Karpas-422 (cell line): ENCODE measurements at places on chromosomes 2 and 18. TPM values are rescaled to one million over a fixed set of nuclear protein-coding genes. Genes with fewer than 3 reads are reported as not detected.

SAG gene
- not detected in 2 replicates for total RNA-seq

CPLX4 gene
- not detected in 2 replicates for total RNA-seq

ALPI gene
- total RNA-seq: not detected in 2 replicates

GALNT5 gene
- total RNA-seq: not detected in 2 replicates

MBD1 gene
- 33.0 and 85.4 TPM in 2 replicates for total RNA-seq

AOX1 gene
- total RNA-seq: 0.37 TPM in 1 of 2 replicates, not detected in the other

DSG2 gene
- total RNA-seq: not detected in 2 replicates

LRRTM1 gene
- not detected in 2 replicates for total RNA-seq

MAP2 gene
- total RNA-seq: 0.97 and 1.5 TPM in 2 replicates

CYP27A1 gene
- total RNA-seq: 0.29 TPM in 1 of 2 replicates, not detected in the other

REG3G gene
- not detected in 2 replicates for total RNA-seq

SMYD1 gene
- not detected in 2 replicates for total RNA-seq

SERPINB12 gene
- total RNA-seq: not detected in 2 replicates

DCTN1 gene
- 95.0 and 96.4 TPM in 2 replicates for total RNA-seq

HJURP gene
- 16.5 and 29.0 TPM in 2 replicates for total RNA-seq

KLHL14 gene
- 17.2 and 20.5 TPM in 2 replicates for total RNA-seq

EFEMP1 gene
- 3.2 TPM in 1 of 2 replicates, not detected in the other for total RNA-seq

RTP5 gene
- not detected in 2 replicates for total RNA-seq

SPATS2L gene
- not detected in 2 replicates for total RNA-seq

EPB41L3 gene
- total RNA-seq: not detected in 2 replicates

IL1F10 gene
- total RNA-seq: not detected in 2 replicates

MEP1B gene
- not detected in 2 replicates for total RNA-seq

GAD1 gene
- total RNA-seq: 7.1 and 7.7 TPM in 2 replicates

EN1 gene
- not detected in 2 replicates for total RNA-seq

CCDC74A gene
- 7.8 and 18.6 TPM in 2 replicates for total RNA-seq

FHOD3 gene
- 23.4 and 26.6 TPM in 2 replicates for total RNA-seq

RAPGEF4 gene
- total RNA-seq: 0.47 and 0.97 TPM in 2 replicates

CRYGC gene
- not detected in 2 replicates for total RNA-seq

HES6 gene
- total RNA-seq: 3.3 and 25.8 TPM in 2 replicates

KIAA2012 gene
- total RNA-seq: 0.29 and 0.89 TPM in 2 replicates

KCNF1 gene
- not detected in 2 replicates for total RNA-seq

CD207 gene
- not detected in 2 replicates for total RNA-seq

WDR7 gene
- total RNA-seq: 7.6 and 20.9 TPM in 2 replicates

NR4A2 gene
- total RNA-seq: 0.40 TPM in 1 of 2 replicates, not detected in the other

CNOT11 gene
- 39.5 and 78.2 TPM in 2 replicates for total RNA-seq

USP14 gene
- 11.8 and 40.1 TPM in 2 replicates for total RNA-seq

TDRD15 gene
- not detected in 2 replicates for total RNA-seq

CD8B2 gene
- total RNA-seq: not detected in 2 replicates

FEV gene
- total RNA-seq: not detected in 2 replicates

FBLN7 gene
- 0.07 TPM in 2 replicates for total RNA-seq

ANO7 gene
- total RNA-seq: 0.14 and 0.19 TPM in 2 replicates

POTEI gene
- 0.87 TPM in 1 of 2 replicates, not detected in the other for total RNA-seq
